ENCODE measurements at places on chromosomes 6 and 20. TPM values are rescaled to one million over a fixed set of nuclear protein-coding genes. Genes with fewer than 3 reads are reported as not detected.

Gene ZSCAN23
- total RNA-seq: 0.81 TPM

Gene FAM83B
- total RNA-seq: not detected

Gene OR2J3
- total RNA-seq: not detected

Gene ADGB
- not detected for total RNA-seq

- no peak for DNase-seq
Measured at GRCh38 chr6:41676431-41676830, 38.2 kb downstream of the MDFI start.

GRCh38 chr20:54284928-54285704 lies 77.2 kb downstream of the PFDN4 start:
- no peak for DNase-seq

DNA sequence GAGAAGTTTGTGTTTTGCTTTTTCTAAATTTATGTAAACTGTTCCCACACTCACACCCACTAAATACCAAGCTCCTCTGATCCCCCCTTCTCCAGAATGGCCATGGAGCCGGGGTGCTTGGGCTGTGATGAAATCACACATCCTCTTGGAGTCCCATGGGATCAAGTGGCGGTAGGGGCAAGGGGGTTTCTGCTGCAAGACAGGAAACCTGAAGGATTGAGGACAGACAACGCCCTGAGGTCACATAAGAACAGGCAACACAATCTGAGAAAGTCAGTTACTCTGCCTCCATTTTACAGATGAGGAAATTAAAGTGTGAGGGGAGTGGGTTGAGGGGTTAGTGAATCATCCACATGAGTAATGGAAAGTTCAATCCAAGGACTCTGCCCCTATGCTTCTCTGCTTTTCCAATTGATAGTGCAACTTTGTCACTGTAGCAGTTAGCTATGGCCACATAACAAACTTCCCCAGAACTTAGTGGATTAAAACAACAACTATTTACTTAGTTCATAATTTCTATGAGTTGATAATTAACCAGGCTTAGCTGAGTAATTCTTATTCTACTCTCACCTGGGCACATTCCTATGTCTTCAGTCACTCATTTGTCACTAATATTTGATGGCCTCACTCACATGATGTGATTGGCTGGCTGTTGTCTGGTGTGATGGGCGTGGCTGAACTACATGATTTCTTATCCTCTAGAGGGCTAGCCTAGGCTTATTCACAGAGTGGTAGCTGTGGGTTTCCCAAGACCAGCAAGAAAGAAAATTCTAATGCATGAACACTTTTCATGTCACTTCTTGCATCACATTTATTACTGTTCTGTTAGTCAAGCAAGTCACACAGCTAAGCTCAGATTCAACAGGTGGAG lies 311.1 kb upstream of the RNF24 start:
- no peak for DNase-seq

GRCh38 chr6:111579816-111580215 lies 25.9 kb downstream of the TRAF3IP2 start:
- DNase-seq: no peak

Gene GUCA1A
- total RNA-seq: not detected

GRCh38 chr6:131331873-131332781 lies 196.9 kb downstream of the AKAP7 start:
- no peak for DNase-seq

DNA sequence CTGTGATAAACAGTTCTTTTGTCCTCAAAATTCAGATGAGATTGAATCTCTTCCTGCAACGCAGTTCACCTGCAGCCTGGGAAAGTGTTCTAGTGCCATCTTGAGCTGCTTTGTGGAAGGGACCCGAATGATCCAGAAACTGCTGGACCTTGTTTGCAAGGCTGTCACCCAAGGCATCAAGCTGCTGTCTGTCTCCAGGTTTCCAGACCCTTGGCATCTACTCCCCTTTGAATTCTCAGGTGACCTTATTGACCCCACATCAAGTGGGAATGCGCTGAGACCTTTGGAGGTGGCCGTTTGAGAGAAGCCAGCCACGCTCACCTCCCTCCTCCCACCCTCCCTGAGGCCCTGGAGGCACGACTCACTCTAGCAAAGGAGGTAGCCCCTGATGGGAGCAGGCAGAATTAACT lies 112.5 kb downstream of the EDN3 start:
- DNase-seq: no peak

- no peak for DNase-seq
Measured at GRCh38 chr6:158039178-158039557, 57.5 kb downstream of the SYNJ2 start.

DNA sequence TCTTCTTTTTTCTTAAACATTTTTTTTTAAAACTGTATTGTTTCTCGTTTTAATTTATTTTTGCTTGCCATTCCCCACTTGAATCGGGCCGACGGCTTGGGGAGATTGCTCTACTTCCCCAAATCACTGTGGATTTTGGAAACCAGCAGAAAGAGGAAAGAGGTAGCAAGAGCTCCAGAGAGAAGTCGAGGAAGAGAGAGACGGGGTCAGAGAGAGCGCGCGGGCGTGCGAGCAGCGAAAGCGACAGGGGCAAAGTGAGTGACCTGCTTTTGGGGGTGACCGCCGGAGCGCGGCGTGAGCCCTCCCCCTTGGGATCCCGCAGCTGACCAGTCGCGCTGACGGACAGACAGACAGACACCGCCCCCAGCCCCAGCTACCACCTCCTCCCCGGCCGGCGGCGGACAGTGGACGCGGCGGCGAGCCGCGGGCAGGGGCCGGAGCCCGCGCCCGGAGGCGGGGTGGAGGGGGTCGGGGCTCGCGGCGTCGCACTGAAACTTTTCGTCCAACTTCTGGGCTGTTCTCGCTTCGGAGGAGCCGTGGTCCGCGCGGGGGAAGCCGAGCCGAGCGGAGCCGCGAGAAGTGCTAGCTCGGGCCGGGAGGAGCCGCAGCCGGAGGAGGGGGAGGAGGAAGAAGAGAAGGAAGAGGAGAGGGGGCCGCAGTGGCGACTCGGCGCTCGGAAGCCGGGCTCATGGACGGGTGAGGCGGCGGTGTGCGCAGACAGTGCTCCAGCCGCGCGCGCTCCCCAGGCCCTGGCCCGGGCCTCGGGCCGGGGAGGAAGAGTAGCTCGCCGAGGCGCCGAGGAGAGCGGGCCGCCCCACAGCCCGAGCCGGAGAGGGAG lies 580 bp downstream of the VEGFA start:
- peak; percentile 89 for DNase-seq

Gene ADTRP
- 0.43 TPM for total RNA-seq

DNA sequence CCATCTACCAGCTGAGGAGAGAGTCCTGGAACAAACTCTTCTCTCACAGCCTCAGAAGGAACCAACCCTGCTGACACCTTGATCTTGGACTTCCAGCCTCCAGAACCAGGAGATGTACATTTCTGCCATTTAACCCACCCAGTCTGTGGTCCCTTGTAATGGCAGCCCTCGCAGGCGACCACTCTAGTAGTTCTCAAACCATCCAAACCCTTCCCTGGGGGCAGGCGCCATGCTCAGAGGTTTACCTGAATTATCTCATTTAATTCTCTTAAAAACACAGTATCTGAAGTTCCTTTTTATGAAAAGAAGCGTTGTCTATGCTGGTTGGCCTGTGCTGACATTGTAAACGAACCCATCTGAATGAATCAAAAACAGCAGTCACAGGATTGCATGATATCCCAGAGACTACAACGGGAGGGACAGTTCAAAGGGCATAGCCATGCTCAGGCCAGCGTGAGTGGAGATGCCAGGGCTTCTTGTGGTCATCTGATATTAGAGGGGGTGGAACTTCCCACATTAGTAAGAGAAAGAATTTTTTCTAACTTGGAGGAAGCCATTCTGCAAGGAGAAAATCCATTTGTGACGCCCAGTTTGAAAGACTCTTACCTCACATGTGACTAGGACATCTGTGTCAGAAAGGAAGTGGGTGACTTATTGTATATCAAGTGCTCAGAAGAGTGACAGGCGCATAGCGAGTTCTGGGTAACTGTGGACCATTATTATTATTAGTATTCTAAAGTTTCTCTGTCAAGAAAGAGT lies 17.2 kb upstream of the TAGAP start:
- no peak for DNase-seq

DNA sequence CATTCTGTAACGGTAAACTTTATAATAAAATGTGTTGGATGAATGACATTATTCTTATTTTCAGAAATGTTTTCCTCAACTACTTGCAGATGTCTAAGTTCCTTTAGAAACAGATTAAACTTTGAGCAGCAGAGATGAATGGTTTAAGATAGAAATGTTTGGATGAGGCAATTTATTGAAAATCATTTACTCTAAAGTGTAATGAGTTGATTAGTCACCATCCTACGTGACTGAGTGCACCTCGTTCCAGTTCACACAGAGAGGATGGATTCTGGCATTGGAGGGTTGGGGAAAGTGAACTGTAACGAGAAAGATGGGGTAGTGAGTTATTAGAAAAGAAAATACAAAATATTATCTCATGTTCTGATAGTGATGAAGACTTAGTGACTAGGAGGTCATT lies 28.7 kb downstream of the SMPDL3A start:
- DNase-seq: no peak

DNA sequence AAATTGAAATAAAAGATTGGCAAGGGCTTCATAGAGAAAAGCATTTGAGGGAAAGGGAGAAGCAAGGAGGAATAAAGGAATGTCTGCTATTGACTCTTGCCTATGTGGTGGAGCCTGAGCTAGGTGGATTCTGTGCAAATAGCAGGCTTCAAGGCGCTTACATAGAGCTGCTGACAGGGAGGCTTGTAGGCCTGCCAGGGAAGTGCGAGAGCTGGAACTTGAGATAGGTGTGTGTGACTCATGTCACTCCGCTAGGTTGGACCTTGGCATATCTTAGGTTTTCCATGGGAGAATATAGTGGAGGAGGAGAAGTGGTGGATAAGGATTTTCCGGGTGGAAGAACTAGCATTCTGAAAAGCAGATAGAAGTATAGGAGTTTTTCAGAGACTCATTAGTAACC lies 14.0 kb downstream of the SNRNP48 start:
- DNase-seq: peak; percentile 78

Gene HCRTR2
- total RNA-seq: not detected

Gene TRAPPC3L
- total RNA-seq: 0.29 TPM

DNA sequence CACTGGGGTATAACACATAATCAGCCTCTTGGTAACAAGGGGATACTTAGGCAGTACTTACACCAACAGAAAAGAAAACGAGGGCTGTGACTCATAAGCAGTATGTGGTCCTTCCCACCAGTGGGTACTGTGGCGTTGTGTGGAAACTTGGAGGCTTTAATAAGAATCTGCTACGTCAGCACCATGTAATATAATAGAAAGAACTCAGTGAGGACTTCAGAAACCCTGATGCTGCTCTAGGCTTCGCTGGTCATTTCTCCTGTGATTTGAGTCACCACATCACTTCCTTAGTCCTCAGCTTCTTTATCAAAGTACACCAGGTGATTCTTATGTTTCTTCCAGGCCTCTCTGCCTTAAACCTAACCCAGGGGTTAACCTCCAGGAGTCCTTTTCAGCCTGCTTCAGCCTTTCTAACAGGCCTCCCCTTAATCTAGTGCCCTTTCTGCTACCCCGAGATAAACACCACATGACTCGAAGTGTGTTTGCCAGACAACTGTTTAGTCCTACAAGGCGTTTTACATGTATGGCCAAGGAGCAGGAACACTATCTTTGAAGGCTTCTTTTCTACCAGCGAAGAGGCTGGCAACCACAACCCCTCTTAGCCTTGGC lies 68.5 kb downstream of the FYN start:
- DNase-seq: no peak

- DNase-seq: no peak
Measured at GRCh38 chr6:151082079-151082478, 157.7 kb upstream of the AKAP12 start.

DNA sequence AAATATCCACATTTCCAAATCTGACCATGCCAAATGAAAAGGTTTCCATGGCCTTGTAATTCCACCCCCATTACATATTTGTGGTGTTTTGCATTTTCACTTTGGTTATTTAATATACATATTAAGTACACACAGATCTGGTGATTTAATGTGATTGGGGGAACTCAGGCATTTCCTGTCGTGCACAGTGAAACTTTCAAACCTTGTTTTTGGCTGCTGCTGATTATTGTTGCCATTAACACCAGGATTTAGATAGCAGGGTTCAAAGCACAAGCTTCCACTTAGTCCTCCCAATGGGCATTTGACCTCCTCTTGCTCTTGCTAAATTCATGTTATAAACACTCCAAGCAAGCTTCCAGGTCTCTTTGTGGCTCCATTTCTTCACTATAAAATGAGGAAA lies 166.5 kb downstream of the SOBP start:
- DNase-seq: no peak

Gene RNF39
- not detected for total RNA-seq

DNA sequence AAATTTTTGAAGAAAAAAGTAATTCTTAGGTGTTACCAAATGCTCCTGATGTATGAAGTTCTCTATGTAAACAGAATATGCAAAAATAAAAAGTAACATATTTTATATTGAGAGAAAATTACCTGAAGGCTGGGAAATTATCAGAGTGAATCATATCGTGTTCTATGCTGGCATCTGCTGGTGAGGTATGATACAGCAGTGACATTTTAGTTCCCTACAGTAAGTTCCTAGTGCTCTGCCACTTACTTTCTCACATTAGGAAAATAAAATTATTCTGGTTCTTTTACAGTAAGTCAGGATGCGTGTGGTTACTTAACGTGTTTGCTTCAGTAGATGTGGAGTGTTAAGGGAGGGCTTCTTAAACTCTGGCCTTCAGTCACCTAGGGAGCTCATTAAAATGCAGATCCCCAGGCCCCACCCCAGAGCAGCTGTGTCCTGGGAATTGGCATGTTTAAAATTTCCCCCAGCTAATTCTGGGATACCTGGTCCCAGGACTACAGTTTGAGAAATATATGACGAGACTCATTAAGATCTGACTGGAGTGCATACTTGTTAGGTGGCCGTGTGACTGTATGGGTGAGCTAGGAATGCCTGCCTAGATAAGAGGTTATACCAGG lies 3.2 kb downstream of the ACTR5 start:
- no peak for DNase-seq

DNA sequence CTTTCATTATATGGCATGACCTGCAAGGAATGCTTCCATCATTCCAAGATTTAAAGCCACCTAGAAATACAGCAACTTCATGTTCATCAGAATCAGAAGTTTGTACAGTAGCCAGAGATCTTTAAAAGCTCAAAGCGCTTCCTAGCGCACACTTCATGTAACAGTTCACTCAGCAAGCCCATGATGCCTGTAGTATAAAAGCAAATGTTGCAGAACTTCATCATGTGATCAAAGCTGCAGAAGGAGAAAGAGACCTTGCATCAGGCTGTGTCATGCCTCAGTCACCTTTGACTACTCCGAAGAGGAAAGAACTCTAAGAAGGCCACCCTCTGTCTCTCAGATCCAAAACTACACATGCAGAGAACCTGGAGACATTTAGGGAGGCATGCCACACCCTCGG lies 78.5 kb downstream of the AGPAT4 start:
- DNase-seq: no peak

DNA sequence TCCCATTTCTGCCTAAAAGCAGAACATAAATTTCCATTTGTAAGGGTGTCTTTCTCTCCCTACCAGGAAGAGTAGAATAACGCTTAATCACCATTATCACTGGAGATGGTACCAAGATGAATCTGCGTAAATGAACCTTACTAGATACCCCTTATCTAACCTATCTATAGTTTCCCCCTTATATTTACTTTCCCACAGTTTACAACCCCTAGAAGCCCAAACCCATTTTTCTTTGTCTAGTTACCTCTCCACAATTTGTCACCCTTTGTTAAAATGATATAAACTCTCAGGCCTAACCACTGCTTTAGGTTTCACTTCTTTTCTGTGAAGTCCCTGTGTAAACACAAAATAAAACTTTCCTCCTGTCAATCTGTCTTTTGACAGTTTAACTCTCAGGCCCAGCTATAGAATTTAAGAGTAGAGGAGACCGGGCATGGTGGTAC lies 45.5 kb downstream of the PCNA start:
- DNase-seq: no peak

- DNase-seq: peak; percentile 87
Measured at GRCh38 chr20:50027611-50028105, 44.9 kb downstream of the SNAI1 start.
